ENCODE measurements at places on chromosomes 16 and 17. TPM values are rescaled to one million over a fixed set of nuclear protein-coding genes. Genes with fewer than 3 reads are reported as not detected.

Gene MT4
- total RNA-seq = not detected

Gene TM4SF5
- not detected for total RNA-seq

Gene NPW
- 15.3 TPM for total RNA-seq

Gene CCL1
- not detected for total RNA-seq

Gene NQO1
- total RNA-seq = 147 TPM

Gene TCF25
- total RNA-seq = 144 TPM

Gene HAP1
- 11.6 TPM for total RNA-seq

Gene TMEM204
- total RNA-seq = 0.13 TPM

Gene PRSS33
- total RNA-seq = 0.59 TPM

Gene KIF19
- total RNA-seq = not detected

Gene KRTAP4-12
- total RNA-seq = not detected

Gene CD300LB
- total RNA-seq = not detected

Gene OR4D1
- total RNA-seq = 0.05 TPM

- no peak for DNase-seq
- H3K36me3 ChIP-seq = no peaks in the 10 kb centered on the region
- H3K4me3 ChIP-seq = no peak overlapping the region
- H3K27me3 ChIP-seq = no peaks in the 10 kb centered on the region
These were observed 15.3 kb downstream of the CMTM3 start for GRCh38 chr16:66619534-66620428.

- H3K27ac ChIP-seq = no peak overlapping the region
- H3K36me3 ChIP-seq = no peaks in the 10 kb centered on the region
- H3K4me1 ChIP-seq = no peaks in the 10 kb centered on the region
- no peak for DNase-seq
- no peak overlapping the region for H3K4me3 ChIP-seq
These were observed 257.5 kb downstream of the ENGASE start for GRCh38 chr17:79332011-79332554.

GRCh38 chr17:57668332-57668731, 76.8 kb downstream of the CCDC182 start:
- H3K4me3 ChIP-seq = no peak overlapping the region
- no peak for DNase-seq
- H3K4me1 ChIP-seq = 0 out of 2 replicates have a peak, but pooled peaks cover 5% of the 10 kb centered on the region
- H3K36me3 ChIP-seq = no peaks in the 10 kb centered on the region
- H3K27me3 ChIP-seq = no peaks in the 10 kb centered on the region
- H3K27ac ChIP-seq = no peak overlapping the region

DNA sequence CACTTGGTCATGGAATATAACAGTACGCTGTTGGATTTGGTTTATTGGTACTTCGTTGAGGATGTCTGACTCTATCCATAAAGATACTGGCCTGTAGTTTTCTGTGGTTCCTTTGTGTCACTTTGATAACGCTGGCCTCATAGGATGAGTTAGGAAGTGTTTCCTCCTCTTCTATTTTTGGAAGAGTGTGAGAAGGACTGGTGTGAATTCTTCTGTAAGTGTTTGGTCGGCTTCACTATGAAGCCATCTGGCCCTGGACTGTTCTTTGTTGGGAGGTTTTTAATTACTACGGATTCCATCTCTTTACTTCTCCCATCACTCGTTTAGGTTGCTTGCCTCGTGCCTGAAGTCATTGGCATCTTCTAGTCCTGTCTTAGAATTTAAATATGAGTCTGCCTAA, 117.3 kb downstream of the OR1D5 start:
- no peaks in the 10 kb centered on the region for H3K4me1 ChIP-seq
- no peaks in the 10 kb centered on the region for H3K27me3 ChIP-seq
- H3K4me3 ChIP-seq = no peak overlapping the region

GRCh38 chr17:75773121-75773807, 8.3 kb upstream of the GALK1 start:
- DNase-seq = no peak
- peaks cover 16% of the 10 kb centered on the region for H3K4me1 ChIP-seq
- H3K27ac ChIP-seq = no peak overlapping the region
- no peaks in the 10 kb centered on the region for H3K27me3 ChIP-seq
- H3K4me3 ChIP-seq = no peak overlapping the region

GRCh38 chr16:69626256-69626655, 60.5 kb downstream of the NFAT5 start:
- no peak for DNase-seq
- H3K27me3 ChIP-seq = no peaks in the 10 kb centered on the region
- peaks cover 18% of the 10 kb centered on the region for H3K36me3 ChIP-seq

DNA sequence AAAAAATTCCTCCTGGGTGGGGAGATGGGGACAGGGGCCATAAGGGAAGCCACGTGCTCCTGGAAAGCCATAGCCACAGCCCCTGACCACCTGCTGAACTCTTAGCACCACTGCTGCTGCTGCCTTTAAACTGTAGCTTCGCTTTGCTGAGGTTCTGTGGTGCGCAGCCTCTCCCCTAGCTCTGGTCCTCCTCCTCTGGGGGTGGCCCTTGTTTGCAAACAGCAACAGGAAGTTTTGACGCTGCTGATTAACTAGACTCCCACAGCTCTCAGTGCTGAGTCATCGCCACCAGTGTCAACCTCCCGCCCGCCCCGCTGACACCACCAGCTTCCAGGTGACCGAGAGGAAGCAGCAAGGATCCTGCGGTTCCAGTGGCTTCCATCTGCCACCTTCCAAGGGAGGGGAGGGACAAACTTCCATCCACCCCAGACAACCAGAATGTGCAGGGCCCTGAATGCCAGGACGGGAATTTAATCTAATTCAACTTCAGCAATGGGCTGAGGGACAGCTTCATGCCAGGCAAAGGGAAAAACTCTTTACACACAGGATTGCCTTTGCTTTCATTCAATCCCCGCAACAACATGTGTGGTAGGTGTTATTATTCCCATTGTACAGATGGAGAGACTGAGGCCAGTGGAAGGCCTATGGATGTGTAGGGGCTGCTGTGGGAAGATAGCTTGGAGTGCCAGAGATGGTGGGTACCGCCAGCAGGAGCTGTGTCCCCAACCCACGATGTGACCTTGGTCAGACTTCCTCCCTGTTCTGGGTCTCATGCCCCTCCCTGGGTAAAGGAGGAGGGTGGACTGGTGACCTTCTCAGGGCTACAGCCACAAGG, 8.1 kb upstream of the KIFC3 start:
- no peak overlapping the region for H3K4me3 ChIP-seq
- no peaks in the 10 kb centered on the region for H3K27me3 ChIP-seq
- peaks cover 40% of the 10 kb centered on the region for H3K4me1 ChIP-seq
- H3K27ac ChIP-seq = peak overlapping the region; percentile 74
- peak; percentile 71 for DNase-seq

GRCh38 chr17:33091271-33091670, 99.6 kb downstream of the SPACA3 start:
- H3K4me3 ChIP-seq = no peak overlapping the region
- no peaks in the 10 kb centered on the region for H3K36me3 ChIP-seq
- H3K27me3 ChIP-seq = no peaks in the 10 kb centered on the region
- H3K27ac ChIP-seq = no peak overlapping the region
- no peaks in the 10 kb centered on the region for H3K4me1 ChIP-seq

DNA sequence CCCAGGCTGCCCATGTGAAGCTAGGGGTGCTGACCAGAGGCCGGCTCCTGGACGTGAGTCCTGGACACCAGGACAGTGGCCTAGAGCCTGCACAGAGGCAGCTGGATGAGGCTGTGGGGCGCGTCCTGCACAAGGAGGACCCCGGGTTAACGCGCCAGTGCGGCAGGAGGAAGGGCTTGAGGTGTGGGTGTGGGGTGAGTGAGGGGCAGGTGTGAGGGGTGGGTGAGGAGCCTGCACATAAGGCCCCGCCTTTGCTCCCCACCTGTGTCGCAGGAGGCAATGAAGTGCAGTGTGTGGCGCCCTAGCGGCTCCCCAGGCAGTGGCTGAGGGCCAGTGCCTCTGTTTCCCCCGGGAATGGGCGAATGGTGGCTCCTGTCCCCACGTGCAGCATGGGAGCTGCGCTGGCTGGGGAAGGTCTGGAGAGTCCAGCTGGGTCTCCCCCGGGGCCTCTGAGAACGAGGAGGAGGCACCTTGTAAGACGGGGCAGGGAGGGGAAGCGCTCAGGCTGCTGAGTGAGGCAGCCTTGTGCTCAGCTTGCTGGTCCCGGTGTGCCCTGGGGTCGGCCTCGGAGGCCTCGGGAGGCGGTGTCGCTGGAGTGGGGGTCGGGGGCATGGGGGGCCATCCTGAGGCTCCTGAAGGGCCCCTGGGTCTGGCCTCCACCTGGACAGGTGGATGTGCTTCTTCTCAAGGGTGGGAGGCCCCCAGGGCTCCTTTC, 3.2 kb downstream of the CD7 start:
- H3K4me3 ChIP-seq = no peak overlapping the region
- H3K4me1 ChIP-seq = no peaks in the 10 kb centered on the region
- H3K27me3 ChIP-seq = no peaks in the 10 kb centered on the region
- H3K36me3 ChIP-seq = no peaks in the 10 kb centered on the region
- DNase-seq = no peak

DNA sequence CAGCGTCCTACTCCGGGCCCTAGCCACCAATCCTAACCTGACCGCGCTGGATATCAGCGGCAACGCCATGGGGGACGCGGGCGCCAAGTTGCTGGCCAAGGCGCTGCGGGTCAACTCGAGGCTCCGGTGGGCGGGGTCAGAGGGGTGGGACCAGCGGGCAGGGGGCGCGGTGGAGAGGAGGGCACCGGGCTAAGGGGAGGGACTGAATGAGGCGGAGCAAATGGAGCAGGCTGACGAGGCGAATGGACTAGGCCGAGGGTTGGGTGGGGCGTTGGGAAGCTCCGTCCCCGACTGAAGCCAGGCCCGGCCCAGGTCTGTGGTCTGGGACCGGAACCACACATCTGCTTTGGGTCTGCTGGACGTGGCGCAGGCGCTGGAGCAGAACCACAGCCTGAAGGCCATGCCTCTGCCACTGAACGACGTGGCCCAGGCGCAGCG, 4.6 kb downstream of the CARMIL2 start:
- no peaks in the 10 kb centered on the region for H3K36me3 ChIP-seq
- no peaks in the 10 kb centered on the region for H3K4me1 ChIP-seq
- no peaks in the 10 kb centered on the region for H3K27me3 ChIP-seq
- H3K4me3 ChIP-seq = no peak overlapping the region

GRCh38 chr17:2241823-2242222, 61.8 kb downstream of the SMG6 start:
- no peak overlapping the region for H3K27ac ChIP-seq
- H3K4me3 ChIP-seq = no peak overlapping the region
- peaks cover 2% of the 10 kb centered on the region for H3K36me3 ChIP-seq
- DNase-seq = no peak

GRCh38 chr16:88739139-88739976, 33.1 kb downstream of the CTU2 start:
- H3K27ac ChIP-seq = no peak overlapping the region
- no peaks in the 10 kb centered on the region for H3K4me1 ChIP-seq
- no peak overlapping the region for H3K4me3 ChIP-seq
- DNase-seq = no peak
- H3K27me3 ChIP-seq = no peaks in the 10 kb centered on the region

GRCh38 chr16:80924372-80924978, 82.2 kb downstream of the CMC2 start:
- DNase-seq = no peak
- no peaks in the 10 kb centered on the region for H3K27me3 ChIP-seq
- H3K4me3 ChIP-seq = no peak overlapping the region
- H3K4me1 ChIP-seq = no peaks in the 10 kb centered on the region
- H3K36me3 ChIP-seq = no peaks in the 10 kb centered on the region

- no peaks in the 10 kb centered on the region for H3K4me1 ChIP-seq
- no peak overlapping the region for H3K4me3 ChIP-seq
- H3K36me3 ChIP-seq = no peaks in the 10 kb centered on the region
- H3K27ac ChIP-seq = no peak overlapping the region
- no peak for DNase-seq
- H3K27me3 ChIP-seq = peaks cover 17% of the 10 kb centered on the region
These were observed 224.1 kb downstream of the GSG1L start for GRCh38 chr16:27839419-27839818.

GRCh38 chr17:19973156-19973555, 4.5 kb downstream of the AKAP10 start:
- no peak overlapping the region for H3K27ac ChIP-seq
- peaks cover 10% of the 10 kb centered on the region for H3K36me3 ChIP-seq
- H3K27me3 ChIP-seq = no peaks in the 10 kb centered on the region
- DNase-seq = no peak

GRCh38 chr17:72414967-72415853, 294.4 kb downstream of the SOX9 start:
- peaks cover 6% of the 10 kb centered on the region for H3K36me3 ChIP-seq
- no peaks in the 10 kb centered on the region for H3K27me3 ChIP-seq
- H3K4me1 ChIP-seq = peaks cover 43% of the 10 kb centered on the region

GRCh38 chr17:58328195-58329034, at the start of gene TSPOAP1:
Gene TSPOAP1, minus strand, starts transcription at chr17:58328795. Its CDS starts 875 bp downstream, at chr17:58327920.
- H3K27me3 ChIP-seq = no peaks in the 10 kb centered on the region
- no peak for DNase-seq
- no peak within 1 kb of the TSS for H3K27ac ChIP-seq
- H3K4me1 ChIP-seq = no peaks in the 10 kb centered on the region
- H3K36me3 ChIP-seq = no peaks in the 10 kb centered on the region

DNA sequence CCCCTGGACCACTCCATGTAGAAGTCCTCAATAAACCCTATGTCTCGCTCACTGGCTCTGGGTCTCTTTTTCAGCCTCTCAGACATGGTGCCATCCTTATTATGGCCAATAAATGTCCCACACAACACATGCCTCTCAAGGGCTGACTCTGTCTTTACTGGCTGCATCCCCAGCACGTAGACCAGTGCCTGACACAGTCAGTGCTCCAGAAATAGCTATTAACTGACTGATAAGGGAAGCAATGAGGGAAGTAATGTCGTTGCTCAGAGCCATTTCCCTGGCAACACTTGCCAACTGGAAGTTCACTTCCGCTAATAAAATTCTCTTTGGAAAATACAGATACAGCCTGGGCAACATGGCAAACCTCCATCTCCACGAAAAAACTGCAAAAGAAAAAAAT, 19.1 kb upstream of the APOH start:
- no peak overlapping the region for H3K4me3 ChIP-seq
- DNase-seq = no peak
- H3K27me3 ChIP-seq = no peaks in the 10 kb centered on the region
- H3K27ac ChIP-seq = no peak overlapping the region

Data from Panc1 (cell line).